ENCODE measurements at places on chromosomes 5 and 9.

GRCh38 chr5:65925044-65925600, 1.3 kb upstream of the ERBIN start:
- peak; percentile 48 for DNase-seq

GRCh38 chr9:75108571-75108970, 20.3 kb downstream of the OSTF1 start:
- no peak for DNase-seq

DNA sequence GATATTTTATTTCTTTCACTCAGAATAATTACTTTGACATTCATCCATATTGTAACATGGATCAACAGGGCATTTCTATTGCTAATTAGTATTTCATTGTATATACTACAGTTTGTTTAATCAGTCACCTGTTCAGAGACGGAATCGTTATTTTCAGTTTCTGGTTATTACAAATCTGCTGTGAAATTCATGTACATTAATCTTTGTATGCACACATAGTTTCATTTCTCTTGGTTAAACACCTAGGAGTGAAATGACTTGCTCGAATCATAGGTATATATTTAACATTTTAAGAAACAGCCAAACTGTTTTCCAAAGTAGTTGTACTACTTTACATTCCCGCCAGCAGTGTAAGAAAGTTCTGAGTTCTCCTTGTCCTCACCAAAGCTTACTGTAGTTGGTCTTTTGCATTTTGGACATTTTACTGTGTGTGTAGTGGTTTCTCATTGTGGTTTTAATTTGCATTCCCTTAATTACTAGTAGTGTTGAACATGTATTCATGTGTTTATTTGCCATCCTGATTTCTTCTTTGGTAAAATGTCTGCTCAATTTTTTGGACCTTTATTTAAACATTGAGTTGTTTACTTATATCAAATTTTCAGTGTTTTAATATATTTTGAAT, 198.2 kb downstream of the SAXO1 start:
- no peak for DNase-seq

DNA sequence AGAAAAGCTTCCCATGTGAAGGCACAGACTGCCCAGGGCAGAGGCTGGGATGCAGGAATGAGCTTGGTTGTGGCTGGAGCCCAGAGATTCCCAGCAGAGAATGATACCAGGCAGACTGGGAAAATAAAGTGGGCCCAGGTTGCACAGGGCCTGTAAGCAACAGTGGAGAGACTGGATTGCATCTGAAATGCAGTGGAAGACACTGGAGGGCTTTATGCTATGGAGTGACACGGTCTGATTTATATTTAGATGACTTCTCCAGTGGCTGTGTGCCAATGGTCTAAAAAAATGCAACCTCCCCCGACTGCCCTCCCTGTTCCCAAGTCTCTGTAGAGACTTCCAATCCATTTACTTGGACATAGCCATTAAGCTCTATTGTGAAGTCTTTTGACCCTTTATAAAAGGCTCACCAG, 951.1 kb upstream of the DMAC1 start:
- no peak for DNase-seq

DNA sequence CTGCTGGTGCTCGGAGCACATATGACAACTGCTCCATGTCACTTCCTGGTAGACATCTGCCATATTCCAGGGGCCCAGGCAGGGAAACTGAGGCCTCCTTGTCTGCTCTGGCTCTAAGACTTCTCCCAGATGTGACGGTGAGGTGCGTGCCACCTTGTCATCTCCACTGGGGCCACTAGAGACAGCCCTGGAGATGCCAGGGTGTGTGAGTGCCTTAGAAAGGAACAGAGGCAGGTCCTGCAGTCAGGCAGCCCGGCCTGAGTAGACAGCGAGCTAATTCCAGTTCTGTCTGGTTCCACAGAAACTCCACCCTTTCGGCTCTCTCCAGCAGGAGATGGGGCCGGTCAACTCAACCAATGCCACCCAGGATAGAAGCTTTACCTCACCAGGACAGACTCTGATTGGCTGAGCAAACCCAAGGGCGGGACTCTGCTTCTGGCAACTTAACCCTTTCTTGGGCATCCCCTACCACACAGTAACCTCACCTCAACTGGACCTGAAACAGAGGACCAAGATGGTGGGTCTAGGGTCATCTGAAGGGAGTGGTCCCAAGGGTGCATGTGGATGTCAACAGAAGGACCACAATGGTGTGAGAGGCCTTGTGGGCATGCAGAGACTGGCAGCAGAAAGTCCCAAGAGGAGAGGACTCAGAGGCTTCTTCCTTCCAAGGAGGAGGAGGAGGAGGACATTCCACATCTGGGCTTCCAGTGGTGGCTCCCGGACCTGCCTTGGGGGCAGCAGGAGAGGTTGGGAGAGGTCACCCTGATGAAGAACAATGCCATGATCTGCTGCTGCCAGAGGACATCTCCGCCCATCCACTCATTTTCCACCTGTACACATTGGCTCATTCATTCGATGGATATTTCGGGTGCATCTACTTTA, 77.7 kb downstream of the RGS3 start:
- no peak for DNase-seq

DNA sequence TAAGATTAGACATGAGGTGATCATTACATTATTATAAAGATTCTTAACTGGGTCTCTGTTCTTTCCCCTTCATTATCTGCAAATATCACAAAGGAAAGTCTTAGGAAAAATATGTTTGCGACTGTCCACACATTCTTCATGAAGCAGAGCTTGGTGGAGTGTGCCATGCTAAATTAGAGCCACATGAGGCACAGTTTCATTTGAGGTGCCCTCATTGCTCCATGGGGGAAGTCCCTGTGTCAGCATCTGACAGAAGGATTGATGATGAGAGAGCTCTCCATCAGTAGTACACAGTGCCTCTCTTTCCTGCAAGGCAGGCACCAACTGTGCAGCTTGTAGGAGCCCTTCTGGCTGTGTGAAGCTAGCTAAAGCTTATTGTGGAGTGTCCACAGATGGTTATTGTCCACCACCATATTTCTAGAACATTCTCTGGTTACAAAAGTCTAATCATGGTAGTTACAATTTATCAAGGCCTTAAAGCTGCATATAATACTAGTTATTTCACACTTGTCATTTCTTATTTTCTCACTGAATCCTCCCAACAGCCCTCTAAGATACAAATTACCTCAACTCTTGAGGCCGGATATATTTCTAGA, 63.9 kb downstream of the C9orf152 start:
- DNase-seq: no peak
